ENCODE measurements at places on chromosomes 6 and 20. TPM values are rescaled to one million over a fixed set of nuclear protein-coding genes. Genes with fewer than 3 reads are reported as not detected.

Gene CD93
- 76.7 TPM for total RNA-seq

Gene RPL10A
- total RNA-seq: 3,222 TPM

Gene STX11
- 2.1 TPM for total RNA-seq

Gene APOBEC2
- total RNA-seq: 664 TPM

Gene DACT2
- total RNA-seq: 2.6 TPM
